ENCODE measurements at places on chromosomes 16 and 17.

DNA sequence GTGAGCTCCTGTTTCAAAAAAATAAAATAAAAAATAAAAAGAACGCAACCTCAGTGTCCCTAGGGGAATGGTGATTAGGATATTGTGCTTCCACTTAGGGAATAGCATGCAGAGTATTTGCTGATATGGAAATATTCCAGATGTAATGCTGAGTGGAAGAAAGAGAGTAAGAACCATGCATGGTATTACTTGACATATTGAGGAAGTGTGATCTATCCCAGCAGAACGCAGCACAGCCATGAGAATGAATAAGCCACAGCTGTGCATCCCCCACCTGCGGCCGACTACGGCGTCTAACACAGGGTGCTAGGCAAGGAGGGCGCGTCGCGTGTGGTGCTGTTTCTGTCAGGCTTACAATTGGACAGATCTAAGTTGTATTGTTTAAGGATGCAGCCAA is 49.5 kb downstream of the FOXK2 start:
- no peak for DNase-seq

DNA sequence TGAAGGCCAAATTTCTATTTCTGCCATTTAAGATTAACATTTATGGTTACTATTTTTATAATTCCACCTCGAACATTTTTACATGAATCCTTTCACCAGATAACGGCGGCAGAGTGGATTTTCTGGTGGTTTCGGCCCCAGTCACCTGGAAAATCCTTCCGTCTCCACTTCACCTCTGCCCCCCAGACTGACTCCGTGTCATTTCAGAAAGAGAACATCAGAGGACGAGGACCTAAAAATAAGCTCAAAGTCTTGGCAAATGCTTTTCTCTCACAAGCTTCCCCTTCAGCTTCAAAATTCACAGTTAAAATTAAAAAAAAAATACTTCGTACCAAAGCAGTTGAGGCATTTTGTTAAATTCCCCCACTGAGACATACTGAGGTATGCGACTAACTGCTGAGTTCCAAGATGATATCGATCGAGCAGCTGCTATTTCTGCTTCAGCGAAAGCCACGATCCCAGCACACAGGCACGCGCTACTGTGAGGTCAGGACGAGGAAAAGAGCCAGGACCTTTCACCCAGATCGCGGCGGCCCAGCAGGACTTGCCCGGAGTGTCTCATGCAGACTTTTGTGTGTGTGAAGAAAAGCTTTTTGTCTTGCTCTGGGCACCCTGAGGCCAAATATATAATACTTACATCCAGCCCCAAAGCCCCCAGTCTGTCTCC is 36.8 kb downstream of the ASPA start:
- no peak for DNase-seq

GRCh38 chr17:77451245-77451893 is 310.6 kb downstream of the SEC14L1 start:
- DNase-seq: peak; percentile 58

- no peak for DNase-seq
Observed at GRCh38 chr16:57994778-57995177, 5.7 kb downstream of the ZNF319 start.

GRCh38 chr17:19376811-19377210 is 1.5 kb upstream of the MAPK7 start:
- no peak for DNase-seq

- DNase-seq: peak; percentile 69
Observed at GRCh38 chr16:50266337-50267091, at the start of gene ADCY7. Gene ADCY7 (plus strand): TSS chr16:50266551. CDS start chr16:50288180, 21,629 bp downstream.

GRCh38 chr16:8537691-8538342 is 52.5 kb downstream of the TMEM114 start:
- no peak for DNase-seq

GRCh38 chr17:4903051-4903818 is at the start of gene CHRNE:
Gene CHRNE (minus strand): TSS chr17:4903098. CDS start chr17:4903063, 35 bp downstream.
- peak; percentile 85 for DNase-seq

DNA sequence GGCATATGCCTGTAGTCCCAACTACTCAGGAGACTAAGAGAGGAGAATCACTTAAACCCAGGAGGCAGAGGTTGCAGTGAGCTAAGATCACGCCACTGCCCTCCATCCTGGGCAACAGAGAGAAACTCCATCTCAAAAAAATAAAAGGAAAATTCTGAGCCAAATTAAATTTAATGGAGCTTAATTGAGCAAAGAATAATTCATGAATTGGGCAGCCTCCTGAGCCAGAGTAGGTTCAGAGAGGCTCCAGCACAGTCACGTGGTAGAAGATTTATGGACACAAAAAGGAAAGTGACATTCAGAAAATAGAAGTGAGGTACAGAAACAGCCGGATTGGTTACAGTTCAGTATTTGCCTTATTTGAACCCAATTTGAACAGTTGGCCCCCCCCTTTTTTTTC is 10.9 kb downstream of the VPS35L start:
- no peak for DNase-seq

DNA sequence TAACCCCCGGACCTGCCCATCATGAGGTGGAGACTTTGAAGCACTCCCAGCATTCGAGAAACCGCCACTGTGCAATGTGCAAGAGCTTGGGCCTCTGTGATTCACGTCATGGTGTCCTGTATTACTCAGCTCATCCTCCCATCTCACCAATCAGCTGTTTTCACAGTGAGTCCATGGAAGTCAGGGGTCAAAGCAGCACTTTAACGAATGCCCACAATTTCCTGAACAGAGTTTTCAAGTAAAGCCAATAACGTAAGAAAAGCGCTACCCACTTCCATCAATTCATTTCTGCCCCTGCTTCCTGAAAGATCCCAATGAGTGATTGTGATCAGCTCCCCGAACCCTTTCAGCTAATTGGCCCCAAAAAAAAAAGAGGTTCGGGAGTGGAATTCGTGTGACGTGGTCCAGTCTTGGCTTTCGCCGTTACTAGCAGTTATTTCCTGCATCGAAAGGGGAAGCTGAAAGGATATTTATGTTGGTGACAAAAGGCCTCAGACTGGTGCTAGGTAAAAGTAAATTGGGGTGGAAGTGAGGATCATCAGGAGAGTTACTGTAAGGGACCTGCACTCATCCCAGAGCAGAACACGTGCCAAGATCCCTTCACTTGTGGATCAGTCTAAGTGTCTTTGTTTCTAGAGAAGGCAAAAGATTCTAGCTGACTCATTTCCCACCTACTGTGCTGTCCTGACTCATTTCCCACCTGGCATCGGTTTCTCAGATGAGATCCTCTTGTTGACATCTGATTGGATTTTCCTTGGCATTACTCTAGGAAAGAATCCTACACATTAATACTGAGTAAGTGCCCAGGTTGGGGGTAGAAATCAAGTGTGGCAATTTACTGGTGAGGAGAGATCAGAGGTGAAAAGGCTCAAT is 136.7 kb upstream of the NUDT7 start:
- no peak for DNase-seq

DNA sequence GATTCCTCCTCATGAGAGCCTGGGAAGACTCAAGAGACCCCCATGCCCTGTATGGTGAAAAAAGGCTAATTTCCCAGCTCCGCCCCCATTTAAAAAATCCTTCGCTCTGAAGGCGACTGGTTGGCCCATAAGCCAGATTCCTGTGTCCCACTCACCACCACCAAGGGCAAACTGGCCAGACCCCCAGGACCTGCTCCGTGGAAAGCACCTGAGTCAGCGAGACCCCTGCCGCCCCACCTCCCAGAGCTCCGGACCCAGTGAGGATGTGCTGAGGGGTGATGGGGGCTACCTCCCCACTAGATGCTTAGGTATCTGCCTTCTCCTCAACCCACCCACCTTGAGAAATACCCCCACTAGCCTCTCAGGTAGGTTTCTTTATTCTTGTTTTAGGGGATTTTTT is 42.2 kb downstream of the RBFOX3 start:
- no peak for DNase-seq

DNA sequence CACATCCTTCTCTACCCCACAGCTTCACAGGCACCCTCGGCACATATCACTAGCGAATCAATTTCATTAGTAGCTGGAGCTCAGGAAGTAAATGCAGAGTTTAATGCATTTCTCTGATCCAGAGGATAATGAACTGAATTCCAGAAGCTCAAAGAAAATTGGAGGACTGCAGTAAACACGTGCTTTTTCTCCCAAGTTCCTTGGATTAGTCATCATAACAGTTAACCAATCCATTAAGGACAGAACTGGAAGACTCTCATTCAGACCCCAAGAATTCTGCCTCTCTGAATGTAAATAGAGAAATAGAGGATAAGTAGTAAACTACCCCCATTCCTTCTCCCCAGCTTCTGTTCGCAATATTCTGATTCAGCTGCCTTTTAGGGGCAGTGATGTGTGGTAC is 40.7 kb downstream of the DUSP14 start:
- no peak for DNase-seq

DNA sequence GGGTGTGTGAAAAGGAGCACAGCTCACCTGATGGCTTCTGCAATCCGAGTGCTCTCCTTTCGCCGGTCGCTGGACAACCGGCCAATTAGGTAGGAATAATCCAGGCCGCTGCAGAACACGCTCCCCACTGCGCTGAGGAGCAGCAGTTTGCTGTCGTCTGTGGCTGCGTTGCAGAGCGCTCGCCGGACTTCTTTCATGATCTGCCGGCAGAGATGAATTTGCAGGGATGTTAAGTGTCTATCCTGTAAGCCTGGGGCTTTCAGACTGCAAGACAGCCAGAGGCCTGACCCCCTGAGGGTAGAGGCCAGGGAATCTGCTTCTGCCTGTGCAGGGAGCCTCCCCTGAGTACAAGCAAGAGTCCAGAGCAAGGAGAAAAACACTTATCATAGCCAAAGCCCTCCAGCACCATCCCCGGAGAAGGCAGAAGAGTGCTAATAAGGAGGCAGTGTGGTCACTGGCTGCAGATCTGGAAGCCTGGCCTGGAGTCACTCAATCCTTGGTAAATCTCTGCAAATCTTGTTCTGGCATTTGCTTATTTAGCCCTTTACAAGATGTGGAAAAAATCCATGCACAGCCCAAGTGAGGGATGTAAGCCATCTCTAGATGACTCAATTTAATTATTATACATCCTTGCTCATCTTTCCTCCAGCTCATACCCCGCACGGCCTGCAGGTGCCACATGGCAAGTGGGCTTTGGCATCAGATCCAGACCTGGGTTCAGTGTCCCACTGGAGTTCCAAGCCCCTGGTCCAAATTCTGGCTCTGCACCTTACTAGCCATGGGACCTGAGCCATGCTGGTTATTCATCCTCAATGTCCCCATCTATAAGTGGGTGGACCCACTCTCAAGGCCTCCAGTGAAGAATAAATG is 80.2 kb downstream of the DYNLRB2 start:
- DNase-seq: peak; percentile 26

- DNase-seq: no peak
Observed at GRCh38 chr16:85240982-85241924, 129.0 kb upstream of the CIBAR2 start.

GRCh38 chr17:60773552-60773951 is 95.9 kb downstream of the BCAS3 start:
- DNase-seq: no peak

GRCh38 chr17:77666881-77667395 is 291.6 kb upstream of the TNRC6C start:
- peak; percentile 87 for DNase-seq

- no peak for DNase-seq
Observed at GRCh38 chr16:65054457-65054856, 67.4 kb downstream of the CDH11 start.

GRCh38 chr16:63349961-63350360 is 1313.7 kb upstream of the CDH8 start:
- no peak for DNase-seq

DNA sequence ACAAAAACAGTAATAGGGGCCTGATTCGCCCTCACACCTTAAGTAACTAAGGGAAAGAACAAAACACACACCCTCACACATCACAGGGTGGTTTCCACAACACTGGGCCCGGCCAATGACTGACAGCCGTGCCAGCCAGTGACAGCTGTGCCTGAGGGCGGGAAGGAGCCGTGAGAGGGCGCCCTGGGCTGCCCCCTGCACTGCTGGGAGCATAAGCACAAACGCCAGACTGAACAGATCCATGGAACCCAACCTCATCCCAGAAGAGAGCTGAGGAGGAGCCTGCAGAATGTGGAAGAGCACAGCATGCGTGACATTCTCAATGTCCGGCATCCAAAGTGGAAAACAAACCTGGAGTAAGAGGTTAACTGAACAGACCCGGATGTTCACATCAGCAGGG is 16.0 kb downstream of the CSNK1D start:
- peak; percentile 64 for DNase-seq

- DNase-seq: no peak
Observed at GRCh38 chr16:89023621-89024511, 46.9 kb upstream of the CBFA2T3 start.

- DNase-seq: no peak
Observed at GRCh38 chr16:89034573-89034961, 57.6 kb upstream of the CBFA2T3 start.

- DNase-seq: peak; percentile 86
Observed at GRCh38 chr17:8997994-8998628, 23.2 kb upstream of the NTN1 start.

DNA sequence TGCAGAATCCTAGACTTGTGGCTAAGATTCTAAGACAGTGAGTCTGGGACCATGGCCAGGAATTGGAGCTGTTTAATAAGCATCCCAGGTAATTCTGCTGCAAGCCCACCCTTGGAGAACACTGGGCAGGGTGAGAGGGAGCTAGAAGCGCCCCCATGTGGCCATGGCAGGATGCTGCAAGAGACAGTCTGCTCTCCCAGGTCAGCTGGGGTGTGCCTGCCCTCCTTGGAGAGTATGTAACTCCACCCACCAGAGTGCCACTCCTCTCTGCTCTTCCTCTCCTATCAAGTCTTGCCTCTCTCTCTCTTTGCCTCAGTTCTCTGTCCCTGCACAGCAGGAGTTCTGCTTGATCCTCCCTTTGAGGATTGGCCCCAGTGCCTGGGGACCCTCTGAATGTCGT is 14.9 kb downstream of the RCVRN start:
- no peak for DNase-seq

- DNase-seq: no peak
Observed at GRCh38 chr16:81515721-81516120, 71.1 kb downstream of the CMIP start.

- no peak for DNase-seq
Observed at GRCh38 chr17:73952082-73952479, 251.4 kb upstream of the RPL38 start.

DNA sequence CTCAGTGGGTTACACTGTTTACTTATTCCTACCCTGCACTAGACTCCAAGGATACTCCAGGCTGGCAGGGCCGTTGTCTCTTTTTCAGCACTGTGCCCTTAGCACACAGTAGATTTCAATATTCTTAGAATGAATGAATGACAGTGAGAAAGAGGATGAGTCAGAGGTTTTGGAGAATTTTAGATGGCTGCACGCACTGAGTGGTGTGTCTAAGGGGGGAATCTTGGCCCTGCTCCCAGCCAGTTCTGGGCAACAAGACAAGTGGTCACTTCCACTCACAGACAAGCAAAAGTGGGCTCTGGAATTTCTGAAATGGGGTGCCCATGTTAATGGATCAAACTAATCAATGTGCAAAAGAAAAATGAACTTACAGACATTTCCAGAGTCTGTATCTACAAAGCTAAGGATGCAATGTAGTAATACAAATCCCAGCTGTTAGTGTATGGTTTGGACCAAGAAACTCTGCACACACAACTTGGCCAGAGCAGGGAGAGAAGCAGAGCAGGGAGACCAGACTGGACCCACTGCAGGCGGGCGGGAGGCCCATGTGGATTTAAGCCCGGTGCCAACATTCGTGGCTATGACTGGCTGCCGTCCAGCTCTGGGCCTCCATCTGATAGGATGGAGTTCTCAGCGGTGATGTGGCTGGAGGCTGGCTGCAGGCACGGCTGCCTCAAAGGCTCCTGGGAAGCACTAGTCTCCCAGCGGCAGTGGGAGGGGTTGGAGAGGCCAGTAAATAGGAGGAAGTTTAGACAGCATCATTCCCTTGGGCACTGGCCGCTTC is 95.6 kb upstream of the CDYL2 start:
- DNase-seq: no peak
